ENCODE measurements at places on chromosomes 2 and 18.

GRCh38 chr2:127255146-127255545, 35.0 kb upstream of the CYP27C1 start:
- no peak for DNase-seq

DNA sequence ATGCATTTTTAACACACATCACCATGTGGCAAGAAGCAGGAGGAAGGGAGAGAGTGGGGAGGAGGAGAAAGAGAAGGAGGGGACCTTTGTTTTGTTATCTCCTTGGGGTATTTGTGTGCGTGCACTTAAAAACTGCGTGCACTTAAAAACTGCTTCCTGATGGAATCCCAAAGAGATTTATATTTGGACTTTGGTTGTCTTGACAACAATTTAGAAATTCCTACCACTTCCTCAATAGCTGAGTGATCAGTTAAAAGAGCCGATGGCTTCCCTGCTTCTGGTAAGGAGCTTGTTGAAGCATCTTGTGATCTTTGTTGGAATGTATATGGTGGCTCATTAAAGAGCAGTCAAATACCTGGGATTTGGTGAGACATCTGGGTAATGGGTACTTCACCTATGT, 4.5 kb downstream of the RAB31 start:
- no peak for DNase-seq

DNA sequence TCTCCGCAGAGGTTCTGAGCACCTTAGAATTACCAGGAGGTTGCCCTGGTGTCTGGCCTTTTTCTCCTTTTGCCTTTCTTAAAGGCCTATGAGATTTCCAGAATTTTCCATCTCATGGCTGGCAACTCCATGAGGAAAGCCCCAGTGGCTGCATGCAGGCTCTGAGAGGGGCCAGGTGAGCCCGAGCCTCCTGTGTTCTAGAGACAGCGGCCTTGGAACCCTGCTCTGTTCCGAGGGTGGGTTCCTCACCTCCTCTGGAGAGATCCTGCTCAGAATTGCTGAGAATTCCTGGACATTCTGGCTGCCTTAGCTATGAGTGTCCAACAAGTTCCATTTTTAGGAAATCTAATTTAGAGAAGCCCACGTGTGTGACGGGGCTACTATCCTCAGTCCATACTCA, 35.7 kb upstream of the HPCAL1 start:
- no peak for DNase-seq

- no peak for DNase-seq
These were observed 86.0 kb downstream of the ZBTB7C start for GRCh38 chr18:48323151-48323550.

GRCh38 chr2:135651717-135652116, 89.9 kb upstream of the UBXN4 start:
- no peak for DNase-seq

DNA sequence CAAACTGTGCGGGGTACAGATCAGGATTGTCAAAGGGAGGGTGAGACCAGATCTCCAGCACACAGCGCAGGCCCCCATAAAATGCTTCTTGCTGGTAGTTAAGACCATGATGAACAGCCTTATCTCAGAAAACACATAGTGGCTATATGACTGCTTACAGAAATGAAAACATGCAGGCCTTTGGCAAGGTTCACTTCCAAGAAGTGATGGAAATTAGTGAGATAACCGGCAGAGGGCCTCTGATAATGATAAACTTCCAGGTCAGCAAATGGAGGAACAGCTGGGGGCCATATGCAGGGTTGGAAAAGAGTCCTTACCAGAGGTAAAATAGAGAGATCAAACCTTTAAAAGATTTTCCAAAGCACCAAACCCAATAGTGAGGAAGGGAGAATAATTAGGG, 46.6 kb downstream of the CFAP221 start:
- DNase-seq = no peak

DNA sequence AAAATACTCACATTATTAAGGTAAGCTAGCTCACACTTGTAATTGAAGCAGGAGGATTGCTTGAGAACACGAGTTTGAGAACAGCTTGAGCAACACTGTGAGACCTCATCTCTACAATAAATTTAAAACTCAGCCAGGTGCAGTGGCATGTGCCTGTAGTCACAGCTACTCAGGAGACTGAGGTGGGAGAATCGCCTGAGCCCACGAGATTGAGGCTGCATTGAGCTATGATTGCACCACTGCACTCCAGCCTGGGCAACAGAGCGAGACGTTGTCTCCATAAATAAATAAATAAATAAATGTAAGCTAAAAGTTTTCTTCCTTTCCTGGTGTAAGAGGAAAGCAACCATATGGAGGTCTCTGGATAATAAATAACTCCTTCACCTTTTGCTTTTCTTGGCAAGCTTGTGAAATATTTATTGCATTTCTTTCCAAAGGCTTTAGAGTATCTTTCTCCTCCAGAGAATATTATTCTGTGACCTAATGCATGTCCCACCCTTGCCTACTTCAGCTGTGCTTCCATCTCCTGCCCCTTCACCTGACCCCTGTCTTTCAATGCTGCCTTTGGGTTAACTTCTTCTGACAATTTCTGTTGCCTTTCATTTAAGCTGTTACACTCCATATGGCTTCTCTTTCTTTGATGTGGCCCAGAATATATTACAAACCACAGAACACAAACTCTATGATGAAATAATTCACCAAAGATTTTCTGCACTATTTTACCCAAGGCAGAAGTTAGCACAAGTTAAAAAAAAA, 280.7 kb upstream of the RND3 start:
- DNase-seq = peak; percentile 59

DNA sequence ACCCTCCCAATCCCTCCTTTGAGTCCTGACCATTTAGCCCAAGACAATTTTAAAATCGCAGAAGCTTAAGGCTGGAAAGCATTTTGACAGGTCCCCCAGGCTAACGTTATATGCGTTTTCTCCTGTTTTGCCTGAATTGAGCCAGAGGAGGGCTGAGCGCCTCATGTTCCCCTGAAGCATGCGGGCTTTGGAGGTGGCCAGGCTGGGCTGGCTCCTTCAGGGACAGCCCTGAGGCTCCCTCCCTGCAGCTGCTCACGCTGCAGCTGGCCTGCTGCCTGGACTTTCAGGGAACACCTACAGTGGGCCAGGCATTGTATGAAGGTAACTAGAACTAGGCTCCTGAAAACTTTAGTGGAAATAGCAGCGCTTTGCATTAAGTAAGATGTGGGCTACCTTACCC, 179.2 kb downstream of the ACKR3 start:
- DNase-seq = peak; percentile 26

DNA sequence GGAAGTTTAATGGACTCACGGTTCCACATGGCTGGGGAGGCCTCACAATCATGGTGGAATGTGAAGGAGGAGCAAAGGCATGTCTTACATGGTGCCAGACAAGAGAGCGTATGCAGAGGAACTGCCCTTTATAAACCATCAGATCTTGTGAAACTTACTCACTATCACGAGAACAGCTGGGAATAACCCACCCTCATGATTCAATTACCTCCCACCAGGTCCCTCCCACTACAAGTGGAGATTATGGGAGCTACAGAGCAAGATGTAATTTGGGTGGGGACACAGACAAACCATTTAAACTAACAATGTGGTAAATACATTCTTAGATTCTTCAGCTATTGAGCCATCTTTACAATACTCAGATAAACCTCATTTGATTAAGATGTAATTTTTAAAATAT, 176.1 kb downstream of the SH3BP4 start:
- DNase-seq = peak; percentile 16

- DNase-seq = no peak
These were observed 817 bp downstream of the DSC2 start for GRCh38 chr18:31101183-31102024.

- DNase-seq = no peak
These were observed 128.6 kb downstream of the SH3RF3 start for GRCh38 chr2:109257653-109258052.

- DNase-seq = peak; percentile 58
These were observed 230.2 kb downstream of the GBX2 start for GRCh38 chr2:235937936-235938335.

DNA sequence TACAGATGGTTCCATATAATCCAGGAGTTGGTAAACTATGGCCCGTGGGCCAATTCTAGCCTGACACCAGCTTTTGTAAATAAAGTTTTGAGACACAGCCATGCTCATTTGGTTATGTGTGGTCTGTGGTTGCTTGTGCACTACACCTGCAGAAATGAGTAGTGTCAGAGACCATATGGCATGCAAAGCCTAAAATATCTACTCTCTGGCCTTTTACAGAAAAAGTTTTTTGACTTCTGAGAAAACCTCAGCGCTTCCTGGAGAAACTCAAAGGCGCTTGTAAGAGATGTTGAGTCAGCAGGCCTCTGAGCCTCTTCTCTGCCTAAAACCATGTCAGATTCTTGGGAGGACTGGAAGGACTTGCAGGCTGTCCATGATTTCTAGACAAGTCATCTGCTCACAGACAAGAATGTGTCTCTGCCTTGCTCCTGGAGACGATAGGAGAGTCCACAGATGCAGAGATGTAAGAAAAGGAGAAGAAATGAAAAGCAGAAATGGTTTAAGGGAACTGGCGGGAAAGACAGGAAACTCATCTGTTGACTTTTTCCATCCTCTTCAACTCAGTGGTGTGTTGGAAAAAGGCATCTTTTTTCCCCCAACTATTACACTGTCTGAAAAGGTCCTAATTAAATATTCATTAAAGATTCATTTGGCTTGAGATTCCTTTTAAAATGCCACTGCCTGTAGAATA, 5.2 kb downstream of the TTC39C start:
- no peak for DNase-seq

DNA sequence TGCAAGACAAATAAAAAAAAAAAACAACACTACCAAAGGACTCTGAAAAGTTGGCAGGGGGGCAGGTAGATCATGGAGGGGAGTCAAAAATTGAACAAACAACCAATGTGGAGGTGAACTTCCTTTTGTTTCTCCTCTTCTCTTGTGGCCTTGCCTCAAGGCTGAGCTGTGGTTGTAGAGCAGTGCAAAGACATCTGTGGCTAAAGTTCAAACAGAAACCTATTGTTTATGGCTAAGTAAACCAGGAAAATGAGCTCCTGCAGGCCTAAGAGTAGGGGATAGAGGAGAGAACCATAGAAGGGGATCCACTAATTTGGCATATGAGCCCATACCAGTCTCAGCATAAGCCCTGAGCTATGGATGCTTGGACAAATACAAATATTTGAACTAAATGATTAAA, 40.2 kb upstream of the EGR4 start:
- no peak for DNase-seq

- no peak for DNase-seq
These were observed 9.3 kb upstream of the MTCL1 start for GRCh38 chr18:8695932-8696517.

DNA sequence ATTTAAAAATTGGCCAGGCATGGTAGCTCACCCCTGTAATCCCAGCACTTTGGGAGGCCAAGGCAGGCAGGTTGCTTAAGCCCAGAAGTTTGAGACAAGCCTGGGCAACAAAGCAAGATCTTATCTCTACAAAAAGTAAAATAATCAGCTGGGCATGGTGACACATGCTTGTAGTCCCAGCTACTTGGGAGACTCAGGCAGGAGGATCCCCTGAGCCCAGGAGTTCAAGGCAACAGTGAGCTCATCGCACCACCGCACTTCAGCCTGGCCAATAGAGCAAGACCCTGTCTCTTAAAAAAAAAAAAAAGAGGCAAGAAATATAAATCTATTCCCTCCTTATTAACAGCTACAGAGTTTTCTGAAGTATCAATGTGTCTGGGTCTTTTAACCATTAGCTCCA, 51.9 kb downstream of the ESCO1 start:
- DNase-seq = no peak

DNA sequence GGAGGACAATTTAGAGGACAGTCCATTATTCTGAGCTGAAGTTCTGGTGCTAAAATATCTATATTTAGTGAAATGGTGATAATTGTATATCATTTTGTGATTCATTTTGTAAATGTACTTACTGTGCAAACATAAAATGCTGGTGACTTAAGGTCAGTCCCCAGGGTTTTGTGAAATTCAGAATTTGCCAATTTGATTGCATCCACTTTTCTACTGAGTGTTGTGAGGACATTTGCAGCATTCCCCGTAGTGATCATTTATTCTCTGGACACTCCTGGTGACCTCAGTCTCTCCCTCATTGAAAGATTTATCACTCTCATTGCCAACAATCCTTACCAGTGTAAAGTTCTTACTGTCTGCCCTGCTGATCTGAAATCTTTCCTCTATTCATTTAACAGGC, 98.2 kb downstream of the SOCS6 start:
- no peak for DNase-seq

GRCh38 chr2:86254576-86255538, 55.6 kb downstream of the MRPL35 start:
- DNase-seq = peak; percentile 13

DNA sequence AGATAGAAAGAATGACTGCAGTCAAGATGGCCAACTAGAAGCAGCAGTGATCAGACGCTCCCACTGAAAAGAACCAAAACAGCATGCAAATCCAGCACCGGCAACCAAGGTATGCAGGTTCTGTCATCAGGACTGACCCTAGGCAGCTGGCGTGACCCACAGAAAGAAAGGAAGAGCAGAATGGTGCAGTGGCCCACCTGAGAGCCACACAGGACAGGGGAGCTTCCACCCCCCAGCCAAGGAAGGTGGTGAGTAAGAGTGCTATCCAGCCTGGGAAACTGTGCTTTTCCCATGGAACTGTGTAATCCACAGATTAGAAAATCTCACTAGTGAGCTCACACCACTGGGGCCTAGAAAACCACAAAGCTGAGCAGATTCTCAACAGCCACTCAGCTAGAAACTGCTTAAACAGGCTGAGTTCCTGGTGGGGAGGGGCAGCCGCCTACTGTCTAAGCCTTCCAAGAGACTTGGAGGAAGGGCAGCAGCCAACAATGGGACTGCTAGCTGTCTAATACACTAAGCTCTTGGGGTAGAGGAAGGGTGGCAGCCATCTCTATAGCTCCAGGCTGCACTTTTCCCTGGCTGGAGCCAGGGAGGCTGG, 127.9 kb downstream of the EVA1A start:
- peak; percentile 8 for DNase-seq

DNA sequence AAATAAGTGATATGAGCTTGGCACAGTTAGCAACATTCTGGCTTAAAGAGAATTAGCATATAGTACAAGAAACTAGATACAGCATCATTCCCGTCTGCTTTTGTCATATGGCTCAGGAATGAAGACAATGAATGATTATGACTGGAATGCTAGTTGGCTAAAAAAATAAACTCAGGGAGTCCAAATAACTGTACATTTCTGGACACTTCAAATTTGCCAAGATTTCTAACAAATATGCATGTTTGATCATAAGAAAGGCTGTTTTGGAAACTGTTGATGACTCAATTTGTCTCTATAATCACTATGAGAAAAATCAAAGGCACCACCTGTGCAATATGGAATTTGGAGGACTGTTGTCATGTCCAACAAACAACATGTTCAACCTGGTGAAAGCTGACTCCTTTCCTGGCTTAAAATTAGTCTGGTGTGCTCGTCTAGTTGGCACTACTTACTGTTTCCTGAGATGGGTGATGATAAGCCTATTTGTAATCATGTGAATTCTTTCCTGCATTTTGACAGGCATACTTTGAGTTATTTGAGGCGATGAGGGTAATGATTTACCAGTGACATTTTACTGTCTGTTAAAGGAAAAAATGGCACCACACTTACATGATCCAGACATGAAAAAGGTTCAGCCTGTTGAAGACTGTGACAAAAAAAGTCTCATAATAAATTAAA, 133.9 kb upstream of the CDH20 start:
- DNase-seq = peak; percentile 43

- DNase-seq = no peak
These were observed 49.7 kb downstream of the TSN start for GRCh38 chr2:121804997-121805765.

GRCh38 chr2:120914839-120915521, 179.3 kb downstream of the GLI2 start:
- DNase-seq = peak; percentile 87

- DNase-seq = peak; percentile 66
These were observed 282 bp upstream of the PUS10 start for GRCh38 chr2:61018318-61018755.

- DNase-seq = no peak
These were observed 98.4 kb downstream of the PLEKHM3 start for GRCh38 chr2:207926989-207927300.

- no peak for DNase-seq
These were observed 46.4 kb downstream of the ABCG8 start for GRCh38 chr2:43885132-43885632.
